ENCODE measurements at places on chromosomes 6 and 20.

DNA sequence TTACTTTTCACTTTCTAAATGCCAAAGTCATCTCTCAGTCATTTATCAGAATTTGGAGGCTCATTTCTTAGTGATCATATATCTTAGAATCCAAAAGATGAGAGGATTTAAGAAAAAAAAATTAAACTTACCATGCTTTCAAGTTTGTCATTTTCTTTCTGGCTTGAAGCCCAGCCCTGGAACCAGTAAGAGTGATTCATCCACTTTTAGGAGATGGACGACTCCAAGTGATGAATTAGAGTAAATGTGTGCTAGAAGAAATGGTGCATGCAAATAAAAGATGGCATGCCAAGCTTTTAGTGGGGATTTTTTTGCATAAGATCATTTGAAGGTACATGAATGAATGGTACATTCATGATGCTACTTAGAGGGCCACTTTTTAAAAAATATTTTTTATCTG is 20.1 kb downstream of the PLCB1 start:
- peak; percentile 64 for DNase-seq

- DNase-seq: no peak
Observed at GRCh38 chr20:56461576-56461975, 6.9 kb upstream of the RTF2 start.

GRCh38 chr6:83313882-83314281 is 117.0 kb downstream of the ME1 start:
- no peak for DNase-seq

DNA sequence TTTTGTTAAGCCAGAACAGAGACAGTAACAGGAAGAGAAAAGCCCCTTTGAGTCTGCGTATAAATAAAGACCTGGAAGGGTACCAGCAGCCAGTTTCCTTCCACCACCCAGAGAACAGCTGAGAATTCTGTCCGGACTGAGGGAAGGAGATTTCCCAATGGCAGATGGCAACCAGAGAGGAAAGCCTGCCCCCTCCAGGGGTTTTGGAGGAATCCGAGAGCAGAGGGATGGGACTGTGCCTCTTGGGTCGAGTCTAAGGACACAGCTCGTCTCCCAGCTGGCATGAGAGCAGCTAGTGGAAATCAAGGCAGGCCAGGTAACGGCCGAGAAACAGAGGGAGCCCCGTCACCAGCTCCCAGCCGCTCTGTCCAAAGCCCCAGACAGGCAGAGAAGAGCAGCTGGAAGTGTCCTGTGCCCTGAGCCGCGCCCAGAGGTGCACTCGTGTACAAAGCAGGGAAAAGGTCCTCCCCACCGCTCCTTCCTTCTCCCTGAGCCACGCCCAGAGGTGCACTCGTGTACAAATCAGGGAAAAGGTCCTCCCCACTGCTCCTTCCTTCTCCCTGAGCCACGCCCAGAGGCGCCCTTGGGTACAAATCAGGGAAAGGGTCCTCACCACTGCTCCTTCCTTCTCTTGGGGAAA is 134.0 kb upstream of the SNX9 start:
- DNase-seq: peak; percentile 23

GRCh38 chr6:127023001-127023778 is 95.3 kb upstream of the RSPO3 start:
- DNase-seq: no peak

GRCh38 chr6:41408576-41408975 is 73.2 kb downstream of the NCR2 start:
- no peak for DNase-seq

DNA sequence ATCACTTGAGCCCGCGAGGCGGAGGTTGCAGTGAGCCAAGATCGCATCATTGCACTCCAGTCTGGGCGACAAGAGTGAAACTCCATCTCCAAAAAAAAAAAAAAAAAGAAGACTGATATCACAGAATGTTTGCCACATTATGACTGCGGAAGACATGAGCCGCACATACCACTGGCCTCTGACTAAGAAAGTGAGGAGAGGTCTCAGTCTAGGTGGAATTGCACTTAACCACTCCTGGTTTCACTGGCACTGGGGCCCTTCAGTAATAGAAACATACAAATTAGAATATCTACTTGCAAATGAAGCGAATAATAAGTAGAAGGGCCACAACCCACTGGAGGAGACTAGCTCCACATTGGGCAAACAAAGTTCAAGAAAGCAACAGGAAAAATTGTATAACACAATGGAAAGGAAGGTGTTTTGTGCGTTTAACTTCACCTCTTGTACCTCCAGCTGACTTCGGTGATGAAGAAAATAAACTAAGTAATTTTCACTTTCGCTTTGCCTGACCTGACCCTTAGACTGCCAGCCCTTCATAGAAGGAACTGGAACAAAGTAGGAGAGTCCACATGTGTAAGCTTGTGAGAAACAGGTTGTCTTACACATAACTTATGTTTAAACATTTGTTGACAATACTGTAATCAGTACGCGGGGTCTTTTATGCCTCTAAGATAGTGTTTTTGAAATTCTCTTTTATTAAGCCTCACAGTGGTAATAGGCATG is 147.5 kb upstream of the TSHZ2 start:
- no peak for DNase-seq

DNA sequence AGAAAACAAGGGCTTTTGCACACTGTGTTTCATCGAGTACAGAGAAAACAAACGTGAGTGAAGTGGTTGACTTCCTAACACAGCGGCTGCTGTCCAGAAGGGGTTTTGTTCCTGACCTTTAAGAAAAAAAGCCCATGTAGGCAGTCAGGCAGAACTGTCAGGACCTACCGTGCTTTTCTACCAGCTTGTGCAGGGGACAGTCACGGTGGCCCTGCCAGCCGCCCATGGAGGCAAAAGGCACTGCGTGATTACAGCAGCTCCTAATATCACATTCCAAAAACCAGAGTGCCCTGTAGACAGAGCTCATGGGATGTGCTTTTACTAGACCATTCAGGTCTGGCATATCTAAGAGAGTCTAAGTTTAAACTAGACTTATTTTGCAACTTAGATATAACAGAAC is 12.2 kb downstream of the TNFAIP3 start:
- DNase-seq: no peak

GRCh38 chr6:168181876-168182275 is 102.9 kb upstream of the FRMD1 start:
- no peak for DNase-seq

DNA sequence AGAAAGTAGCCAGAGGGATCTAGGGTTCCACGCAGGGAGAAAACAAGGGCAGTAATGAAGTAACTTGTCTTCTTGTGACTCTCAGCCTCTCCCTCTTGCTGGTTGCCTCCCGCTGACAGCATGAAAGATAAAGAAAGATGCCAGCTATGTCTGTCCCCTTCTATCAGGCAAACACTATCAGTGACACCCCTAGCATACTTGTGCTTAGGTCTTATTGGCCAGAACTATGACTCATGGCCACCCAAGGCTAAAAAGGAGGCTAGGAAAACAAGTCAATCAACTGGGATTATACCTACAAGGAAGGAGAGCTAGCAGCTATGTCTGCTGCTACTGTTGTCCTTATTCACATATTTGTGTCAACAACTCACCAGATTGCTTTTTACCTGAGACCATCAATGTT is 206.8 kb upstream of the SOX4 start:
- no peak for DNase-seq

GRCh38 chr6:45712786-45713185 is 302.9 kb downstream of the CLIC5 start:
- DNase-seq: peak; percentile 48

DNA sequence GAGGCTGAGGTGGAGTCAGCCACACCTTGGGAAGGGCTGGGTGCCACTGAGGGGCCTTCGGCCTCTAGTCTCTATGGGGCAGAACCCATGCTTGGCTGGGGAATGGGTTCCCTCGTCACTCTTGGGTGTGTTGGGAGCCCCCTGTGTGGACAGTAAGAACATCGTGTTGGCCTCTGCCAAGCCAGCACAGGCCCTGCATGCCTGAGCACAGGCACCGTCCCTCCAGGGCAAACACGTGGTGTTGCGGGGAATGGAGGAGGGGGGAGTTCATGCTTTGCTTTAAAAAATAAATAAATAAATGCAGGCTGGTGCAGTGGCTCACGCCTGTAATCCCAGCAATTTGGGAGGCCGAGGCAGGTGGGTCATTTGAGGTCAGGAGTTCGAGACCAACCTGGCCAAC is 63.0 kb downstream of the EZR start:
- no peak for DNase-seq

GRCh38 chr6:107611094-107611810 is 121.3 kb downstream of the SOBP start:
- no peak for DNase-seq

- peak; percentile 27 for DNase-seq
Observed at GRCh38 chr6:121884091-121884490, 448.6 kb downstream of the GJA1 start.

DNA sequence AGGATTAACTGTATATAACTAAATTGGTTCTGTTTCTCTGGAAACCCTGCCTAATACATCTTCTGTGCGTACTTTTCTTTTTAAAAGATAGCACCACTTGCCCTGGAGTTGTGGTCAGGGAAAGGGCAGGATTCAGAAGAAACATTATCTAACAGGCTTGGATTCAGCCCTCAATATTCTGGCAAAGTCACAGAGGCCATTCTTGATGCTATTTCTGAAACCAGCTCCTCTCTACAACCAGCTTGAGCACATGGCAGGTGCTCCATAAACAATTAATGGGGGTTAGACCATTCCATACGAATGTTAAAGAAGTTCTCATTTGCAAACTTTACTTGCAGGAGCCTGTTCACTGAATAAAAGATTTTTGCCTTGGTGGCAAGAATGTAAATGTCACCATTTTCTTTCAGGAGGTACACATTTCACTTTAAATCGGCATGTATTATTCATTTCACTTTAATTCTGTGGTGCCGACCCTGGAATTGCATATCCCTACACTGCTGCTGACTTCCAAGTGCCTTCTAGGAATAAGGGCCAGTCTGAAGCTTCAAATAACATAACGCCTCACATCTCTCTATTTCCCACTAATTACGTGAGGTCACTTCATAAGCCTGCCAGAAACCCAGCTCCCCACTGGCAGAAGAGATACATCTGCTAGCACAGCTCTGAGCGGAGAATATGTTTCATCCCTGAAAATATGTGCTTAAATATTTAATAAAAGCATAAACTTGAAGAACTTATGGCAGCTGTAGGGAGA is 248.7 kb downstream of the ADGRG6 start:
- DNase-seq: no peak

GRCh38 chr20:34404803-34405202 is 41.7 kb downstream of the ITCH start:
- no peak for DNase-seq

DNA sequence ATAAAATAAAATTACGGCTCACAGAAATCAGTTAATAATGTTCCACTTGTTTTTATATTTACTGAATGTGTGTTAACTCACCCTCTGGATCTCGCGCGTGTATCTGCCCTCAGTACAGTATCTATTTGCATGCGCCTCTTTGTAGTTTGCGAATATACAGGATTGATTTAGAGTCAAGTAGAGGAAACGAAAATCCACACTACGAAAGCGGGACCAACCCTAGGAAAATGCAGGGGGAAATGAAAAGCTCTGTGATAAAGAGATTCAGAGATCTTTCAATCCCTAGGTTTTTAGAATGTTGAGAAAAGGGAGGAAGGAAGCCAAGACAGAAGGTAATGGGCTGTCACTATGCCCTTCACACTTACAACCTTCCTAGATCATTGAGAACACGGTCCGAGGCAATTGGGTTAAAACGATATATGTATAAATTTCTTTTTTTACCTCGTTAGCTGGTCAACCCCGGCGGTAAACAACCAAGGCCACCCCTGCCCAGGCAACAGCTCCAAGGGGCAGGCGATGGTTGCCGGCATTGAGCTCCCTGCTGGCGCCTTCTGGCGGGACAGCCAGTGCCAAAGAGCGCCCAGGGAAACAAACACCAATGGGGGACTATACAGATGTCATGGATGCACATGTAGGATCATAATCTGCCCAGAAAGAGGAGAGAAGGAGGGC is 792 bp upstream of the FUT9 start:
- no peak for DNase-seq

- DNase-seq: peak; percentile 35
Observed at GRCh38 chr6:132830334-132830751, 16.0 kb downstream of the RPS12 start.

DNA sequence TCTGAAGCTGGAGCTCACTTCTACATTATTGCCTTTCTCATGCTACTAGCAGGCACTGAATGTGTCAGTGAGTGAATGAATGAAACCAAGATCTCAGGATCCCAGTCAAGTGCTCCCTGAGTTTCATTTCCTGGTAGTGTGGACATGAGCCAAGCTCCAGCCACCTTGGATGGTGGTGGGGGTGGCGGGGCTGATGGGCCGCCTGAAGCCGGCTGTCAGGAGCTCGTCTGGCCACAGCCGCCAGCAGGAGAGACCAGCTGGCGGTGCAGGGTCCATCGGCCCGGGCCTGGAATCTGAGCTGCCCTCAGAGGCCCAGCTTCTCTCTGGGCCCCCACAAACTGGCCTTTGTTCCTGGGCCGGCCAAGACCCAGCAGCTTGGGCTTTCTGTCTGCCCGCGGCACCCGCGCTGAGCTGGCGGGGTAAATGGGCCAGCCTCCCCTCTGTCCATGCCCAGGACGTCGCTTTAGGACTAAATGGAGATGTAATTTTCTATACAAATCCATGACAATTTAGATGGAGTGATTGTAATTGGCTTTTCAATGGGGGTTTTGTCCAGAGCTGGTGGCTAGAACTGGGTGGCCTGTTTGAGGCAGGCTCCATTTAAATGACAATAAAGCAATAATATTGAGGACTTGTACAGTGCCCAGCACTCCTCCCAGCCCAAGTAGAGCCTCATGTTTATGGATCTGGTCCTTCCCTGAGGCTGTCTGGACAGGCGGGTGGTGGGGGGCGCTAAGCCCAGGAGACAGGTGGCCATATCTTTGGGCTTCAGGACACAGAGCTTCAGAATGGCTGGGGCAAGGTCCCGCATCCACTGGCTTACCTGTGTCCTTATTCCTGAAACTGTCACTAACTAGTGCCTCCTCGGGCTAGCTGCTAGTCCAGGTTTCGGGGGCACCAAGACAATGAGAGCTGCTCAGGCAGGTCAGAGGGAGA is 43.5 kb downstream of the NOL4L start:
- no peak for DNase-seq

DNA sequence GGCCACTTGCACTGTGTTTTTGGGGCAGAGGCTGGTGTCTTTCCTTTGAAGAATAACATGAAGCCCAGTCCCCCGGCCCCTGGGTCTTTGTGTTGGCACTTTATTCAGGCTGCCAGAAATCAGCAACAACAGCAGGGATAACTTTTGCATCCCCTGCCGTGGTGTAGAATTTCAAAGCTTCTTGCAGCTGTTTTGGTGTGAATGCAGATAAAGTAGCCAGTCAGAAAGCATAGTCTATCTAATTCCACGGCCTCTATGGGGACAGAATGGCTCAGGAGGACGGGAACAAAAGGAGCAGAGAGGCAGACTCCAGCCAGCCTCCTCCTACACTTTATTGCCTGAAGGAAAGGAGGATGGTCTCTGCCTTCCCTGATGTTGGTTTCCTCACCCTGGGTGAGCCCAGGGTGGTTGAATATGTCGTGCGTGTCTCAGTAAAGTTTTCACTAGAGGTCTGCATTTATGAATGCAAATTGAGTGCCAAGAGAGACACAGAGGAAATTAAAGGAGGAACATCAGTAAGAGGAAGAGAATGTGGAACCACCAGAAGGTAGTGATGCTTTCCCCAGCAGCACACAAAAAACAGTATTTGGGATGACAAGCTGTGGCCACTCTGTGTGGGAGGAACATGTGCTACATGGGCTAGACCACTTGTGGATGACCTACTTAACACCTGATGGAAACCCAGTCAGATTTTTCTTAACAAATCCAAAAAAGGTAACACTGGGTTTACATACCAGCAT is 125.9 kb upstream of the TRAF3IP2 start:
- DNase-seq: no peak

Measured in EL (cell line).